Left ventricle myocardium superior (tissue), 1 donor: ENCODE measurements at places on chromosomes 4 and X. TPM values are rescaled to one million over a fixed set of nuclear protein-coding genes. Genes with fewer than 3 reads are reported as not detected.
A peak's percentile ranks its signal among the peaks of the same experiment; 100 is the strongest.

FAM53A gene
- 1.3 TPM for total RNA-seq

CD38 gene
- 1.7 TPM for total RNA-seq

- DNase-seq: no peak
These were observed 107.6 kb downstream of the DCTD start for GRCh38 chr4:182809417-182810102.

ERVMER34-1 gene
- 7.2 TPM for total RNA-seq

GRCh38 chr4:145736241-145736831, 56.4 kb downstream of the C4orf51 start:
- peak; percentile 44 for DNase-seq

HERC6 gene
- total RNA-seq: 9.3 TPM

GRCh38 chr4:92104506-92104905, 199.3 kb upstream of the GRID2 start:
- no peak for DNase-seq

- DNase-seq: no peak
These were observed 247.4 kb upstream of the HAND2 start for GRCh38 chr4:173777421-173777820.

DNA sequence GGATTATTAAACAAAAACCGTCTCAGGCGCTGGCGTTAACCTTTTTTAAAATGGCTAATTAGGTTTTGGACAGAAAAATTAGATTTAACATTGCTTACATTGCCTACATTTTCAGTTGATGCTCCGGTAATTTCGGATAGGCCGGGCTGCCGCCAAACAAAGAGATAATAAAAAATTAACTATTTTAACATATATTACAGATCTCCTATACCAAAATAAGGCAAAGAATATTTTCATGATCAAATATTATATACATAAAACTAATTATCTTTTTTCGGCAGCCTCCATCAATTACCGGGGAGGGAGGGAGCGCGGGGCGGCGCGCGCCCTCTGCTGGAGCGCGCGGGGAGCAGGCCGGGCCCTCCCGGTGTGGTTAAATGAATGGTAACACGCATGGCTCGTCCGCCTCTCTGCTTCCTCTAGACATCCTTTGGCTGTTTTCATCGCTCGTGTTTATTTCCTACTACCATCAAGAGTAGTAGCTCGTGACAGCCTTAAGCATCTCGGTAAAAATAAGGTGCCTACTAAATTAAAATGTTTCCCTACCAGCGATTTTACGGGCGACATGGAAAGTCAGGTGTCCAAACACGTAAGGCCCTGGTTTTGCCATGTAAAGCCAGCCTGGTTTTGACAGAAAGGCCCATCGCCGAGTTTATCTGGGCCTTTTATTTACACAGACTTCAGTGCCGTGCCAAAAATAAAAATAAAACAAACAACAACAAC, 52.4 kb upstream of the TMEM33 start:
- DNase-seq: peak; percentile 67

DNA sequence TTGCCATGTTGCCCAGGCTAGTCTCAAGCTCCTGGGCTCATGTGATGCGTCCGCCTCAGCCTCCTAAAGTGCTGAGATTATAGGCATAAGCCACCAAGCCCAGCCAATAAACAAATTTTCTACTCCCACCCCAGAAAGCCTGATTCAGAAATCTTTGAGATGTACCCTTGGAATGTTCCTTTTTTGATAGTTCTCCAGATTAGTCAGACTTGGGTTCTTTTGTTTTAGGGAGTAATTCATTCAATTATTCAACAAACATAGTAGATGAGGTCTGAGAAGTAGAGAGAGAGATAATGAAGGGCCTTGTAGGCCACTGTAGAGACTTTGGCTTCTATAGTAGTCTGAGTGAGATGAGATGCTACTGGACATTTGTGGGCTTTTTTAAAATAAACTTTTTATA, 27.8 kb downstream of the RP2 start:
- DNase-seq: no peak

DNA sequence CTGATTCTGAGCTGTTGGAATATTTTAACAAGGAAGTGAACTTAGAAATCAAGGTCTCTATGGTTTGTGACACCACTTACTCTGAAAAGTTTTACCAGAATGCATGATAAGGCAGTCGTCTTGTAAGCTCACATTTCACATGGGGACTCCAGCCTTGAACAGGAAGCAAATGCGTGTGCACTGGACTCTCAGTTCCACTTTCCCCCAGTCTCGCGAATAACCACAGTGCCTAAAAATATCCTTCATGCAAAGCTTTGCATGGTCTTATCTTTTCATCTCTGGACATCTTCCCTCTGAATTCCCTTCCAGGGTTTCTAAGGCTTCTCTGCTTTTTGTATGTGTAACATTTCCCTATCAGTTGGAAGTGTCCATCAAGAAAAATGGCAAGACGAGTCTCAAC, 581.8 kb downstream of the NLGN4X start:
- no peak for DNase-seq

GRCh38 chr4:21768349-21769310, 179.9 kb downstream of the KCNIP4 start:
- no peak for DNase-seq

- peak; percentile 61 for DNase-seq
These were observed 504 bp upstream of the RBM3 start for GRCh38 chrX:48573690-48574269.

GRCh38 chr4:38920677-38921076, 53.1 kb downstream of the FAM114A1 start:
- no peak for DNase-seq

- DNase-seq: no peak
These were observed 16.3 kb downstream of the NDNF start for GRCh38 chr4:121056066-121056465.

SPP1 gene
- total RNA-seq: 2.7 TPM

RAB9B gene
- 25.1 TPM for total RNA-seq

DNA sequence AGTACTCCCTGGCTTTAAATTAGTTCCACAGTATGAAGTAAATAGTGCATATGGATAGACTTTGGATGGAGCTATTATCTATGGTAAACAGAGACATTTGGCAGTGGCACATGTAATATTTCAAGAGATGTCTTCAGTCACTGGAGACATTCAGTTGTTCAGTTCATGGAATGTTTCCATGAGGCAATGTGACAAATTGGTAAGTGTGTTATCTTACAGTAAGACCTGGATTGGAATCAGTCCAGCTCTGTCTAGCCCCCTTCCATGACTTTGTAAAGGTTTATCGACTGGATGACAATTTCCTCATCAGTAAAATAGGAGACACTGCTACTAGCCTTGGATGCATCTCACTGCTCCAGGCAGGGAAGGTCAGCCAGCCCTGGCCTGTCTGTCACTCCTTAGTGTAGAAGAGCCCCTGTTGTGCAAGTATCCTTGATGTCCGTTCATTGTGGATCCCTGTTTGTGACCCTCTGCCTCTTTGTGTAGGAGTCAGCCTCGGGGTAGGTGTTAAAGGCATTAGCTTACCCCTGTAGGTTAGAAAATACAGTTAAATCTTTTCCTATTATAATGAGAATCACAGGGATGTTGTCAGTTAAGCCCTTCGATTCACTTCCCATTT, 335.9 kb downstream of the ANK2 start:
- no peak for DNase-seq
